ENCODE measurements at places on chromosomes 5 and 9.

DNA sequence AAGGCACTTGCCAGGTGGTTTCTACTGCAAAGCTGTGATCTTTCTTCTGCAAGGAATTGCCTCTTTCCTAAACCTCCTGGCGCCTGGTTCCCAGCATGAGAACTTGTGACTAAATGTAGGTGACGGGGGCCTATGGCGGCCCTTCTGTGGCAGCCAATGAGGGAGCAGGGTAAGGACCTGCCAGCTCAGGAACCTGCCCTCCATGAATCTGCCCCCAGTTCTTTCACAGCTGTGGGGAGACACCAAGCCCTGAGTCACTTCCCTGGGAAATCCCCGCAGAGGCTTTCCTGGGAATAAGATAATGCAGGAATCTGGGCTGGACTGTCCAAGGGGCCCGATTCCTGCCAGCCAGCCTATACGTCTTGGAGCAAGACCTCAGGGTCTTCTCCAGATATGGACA lies 56.7 kb upstream of the CTNNA1 start:
- DNase-seq = no peak

DNA sequence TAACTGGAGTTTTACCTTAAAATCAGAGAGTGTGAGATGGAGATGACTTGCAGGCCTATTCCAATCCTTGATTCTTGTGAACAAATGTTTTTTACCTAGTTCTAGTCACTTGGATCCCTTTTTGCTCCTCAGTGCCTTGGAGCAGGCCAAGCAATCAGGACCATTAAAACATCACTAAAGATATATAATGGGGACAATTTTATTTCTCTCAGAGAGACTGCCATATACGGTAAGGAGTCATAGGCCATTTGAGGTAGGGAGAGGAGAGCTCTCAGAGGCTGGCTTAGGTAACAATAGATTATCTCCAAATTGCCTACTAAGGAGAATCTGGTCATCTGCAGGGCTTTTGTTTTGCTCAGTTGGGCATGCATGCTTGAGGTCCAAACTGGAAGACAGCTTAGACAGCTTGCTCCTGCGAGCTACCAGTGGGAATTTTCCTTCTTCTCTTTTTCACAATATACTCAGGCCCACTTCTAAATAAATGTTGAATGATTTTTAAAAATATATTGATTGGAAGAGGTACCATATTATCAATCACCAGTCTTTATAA lies 44.0 kb downstream of the FREM1 start:
- DNase-seq = no peak

DNA sequence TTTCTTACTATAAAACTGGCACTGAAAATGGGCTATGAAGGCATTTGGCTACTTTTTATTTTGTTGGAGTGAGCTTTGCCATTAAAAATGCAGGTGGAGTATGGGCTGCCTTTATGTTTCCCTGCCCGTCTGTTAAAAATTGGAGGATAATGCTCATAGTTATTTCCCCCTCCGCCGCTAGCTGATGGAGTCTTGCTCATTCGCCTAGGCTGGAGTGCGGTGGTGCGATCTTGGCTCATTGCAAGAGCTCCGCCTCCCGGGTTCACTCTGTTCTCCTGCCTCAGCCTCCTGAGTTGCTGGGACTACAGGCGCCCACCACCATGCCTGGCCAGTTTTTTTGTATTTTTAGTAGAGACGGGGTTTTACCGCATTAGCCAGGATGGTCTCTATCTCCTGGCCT lies 8.6 kb downstream of the G3BP1 start:
- DNase-seq = no peak

DNA sequence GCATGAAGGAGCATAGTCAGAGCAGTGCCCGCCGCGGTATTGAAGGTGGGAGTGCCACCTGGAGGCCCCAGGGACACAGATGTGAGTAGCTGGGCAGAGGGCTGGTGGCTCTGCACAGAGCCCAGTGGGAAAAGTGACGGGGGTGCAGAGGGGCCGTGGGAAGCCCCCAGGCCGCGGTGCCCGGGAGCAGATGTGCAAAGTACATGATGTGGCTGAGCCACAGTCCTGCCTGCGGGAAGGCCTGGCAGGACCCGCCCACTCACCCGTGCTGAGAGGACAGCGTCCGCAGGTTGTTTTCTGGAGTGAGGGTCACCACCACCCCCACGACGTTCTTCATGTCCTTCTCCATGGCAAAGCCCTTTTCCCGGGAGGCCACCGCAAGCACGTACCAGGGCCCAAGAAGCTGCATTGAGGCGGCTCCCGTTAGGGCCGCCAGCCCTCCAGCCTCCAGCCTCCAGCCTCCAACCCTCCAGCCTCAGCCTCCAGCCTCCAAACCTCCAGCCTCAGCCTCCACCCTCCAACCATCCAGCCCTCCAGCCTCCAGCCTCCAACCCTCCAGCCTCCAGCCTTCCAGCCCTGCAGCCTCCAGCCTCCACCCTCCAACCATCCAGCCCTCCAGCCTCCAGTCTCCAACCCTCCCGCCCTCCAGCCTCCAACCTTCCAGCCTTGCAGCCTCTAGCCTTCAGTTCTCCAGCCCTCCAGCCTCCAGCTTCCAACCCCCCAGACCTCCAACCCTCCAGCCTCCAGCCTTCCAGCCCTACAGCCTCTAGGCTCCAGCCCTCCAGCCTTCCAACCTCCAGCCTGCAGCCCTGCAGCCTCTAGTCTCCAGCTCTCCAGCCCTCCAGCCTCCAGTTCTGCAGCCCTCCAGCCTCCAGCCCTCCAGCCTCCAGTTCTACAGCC lies 914 bp downstream of the LCN6 start:
- no peak for DNase-seq

- DNase-seq = no peak
Observed at GRCh38 chr9:120904061-120904977, 22.3 kb downstream of the TRAF1 start.

DNA sequence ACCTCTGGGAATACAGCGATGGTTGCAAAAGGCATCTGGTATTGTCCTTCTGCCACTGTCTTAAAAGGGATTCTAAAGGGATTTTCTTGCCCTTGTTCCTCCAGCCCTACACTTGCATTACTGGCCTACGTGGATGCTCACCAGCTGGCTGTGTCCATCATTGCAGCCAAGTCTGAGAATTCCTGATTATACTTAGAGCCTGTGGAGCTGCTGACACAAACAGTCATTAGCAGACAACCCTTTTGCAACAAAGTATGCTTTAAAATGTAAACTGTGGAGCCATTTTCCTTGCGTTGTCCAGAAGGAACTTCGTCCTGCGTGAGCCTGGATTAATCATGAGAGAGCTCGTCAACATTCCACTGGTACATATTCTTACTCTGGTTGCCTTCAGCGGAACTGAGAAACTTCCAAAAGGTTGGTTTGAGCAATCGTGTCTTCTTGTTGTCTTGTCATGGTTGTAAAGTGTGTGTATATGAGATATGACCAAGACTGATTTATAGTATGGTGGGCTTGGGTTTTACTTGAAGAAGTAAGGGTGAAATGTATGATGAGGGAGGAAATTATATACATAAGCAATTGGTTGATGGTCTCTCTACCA lies at the start of gene MUSK:
TSS of gene MUSK (plus strand) at position 222 of the 598 bp plus-strand sequence. CDS start at position 336, 114 bp downstream.
- no peak for DNase-seq

DNA sequence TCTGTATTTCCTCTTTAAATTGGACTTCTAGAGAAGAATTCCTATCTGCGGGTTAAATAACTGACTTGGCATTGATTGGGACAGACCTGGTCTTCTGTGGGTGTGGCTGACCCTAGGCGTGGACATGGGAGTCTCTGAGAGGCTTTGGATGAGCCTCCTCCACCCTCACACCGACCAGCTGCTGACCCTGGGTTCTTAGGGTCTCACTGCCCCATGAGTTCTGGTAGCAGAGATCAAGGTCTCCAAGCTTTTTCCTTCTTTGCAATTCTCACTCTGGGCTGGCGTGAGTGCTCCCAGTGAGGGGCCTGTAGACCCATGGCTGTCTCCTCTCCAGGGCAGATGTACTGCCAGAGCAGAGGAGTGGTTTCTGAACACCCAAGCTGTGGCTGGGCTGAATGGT lies 41.6 kb upstream of the PITX1 start:
- DNase-seq = no peak

GRCh38 chr9:124370896-124371582 lies 44.2 kb downstream of the PSMB7 start:
- DNase-seq = no peak

DNA sequence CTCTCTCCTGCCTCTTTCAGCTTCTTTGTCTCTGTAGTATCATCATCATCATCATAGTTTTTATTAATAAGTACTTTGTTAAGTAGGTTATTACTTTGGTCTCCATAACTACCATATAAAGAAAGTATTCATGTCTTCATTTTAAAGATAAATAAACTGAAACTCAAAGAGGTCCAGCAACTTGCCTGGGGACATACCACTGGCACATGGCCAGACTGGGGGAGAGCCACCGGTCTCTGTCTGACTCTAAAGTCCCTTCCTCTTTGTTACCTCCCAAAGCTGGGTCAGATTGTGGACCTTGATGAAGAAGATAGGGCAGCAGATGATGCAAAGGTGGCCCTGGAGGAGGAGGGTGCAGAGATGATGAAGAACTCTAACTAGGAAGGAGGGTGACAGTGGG lies 8.5 kb downstream of the CDX1 start:
- DNase-seq = no peak

- peak; percentile 67 for DNase-seq
Observed at GRCh38 chr9:12774861-12775678, at the start of gene LURAP1L. Gene LURAP1L, plus strand, starts transcription at chr9:12775020. Its CDS starts 696 bp downstream, at chr9:12775716.

- DNase-seq = peak; percentile 22
Observed at GRCh38 chr5:172106511-172107356, 81.3 kb downstream of the STK10 start.

Measured in NCI-H1694 treated with DMSO at 0.1 percent for 48 hours (cell line).